ENCODE measurements at places on chromosomes 6 and 20. TPM values are rescaled to one million over a fixed set of nuclear protein-coding genes. Genes with fewer than 3 reads are reported as not detected.
A peak's percentile ranks its signal among the peaks of the same experiment; 100 is the strongest.

The FKBP1C gene
- total RNA-seq, result 2.7 TPM

The CENPB gene
- 65.9 TPM for total RNA-seq

The INSM1 gene
- total RNA-seq, result 3.6 TPM

The RAET1L gene
- not detected for total RNA-seq

The DEFB113 gene
- total RNA-seq, result not detected

The HCRTR2 gene
- 1.3 TPM for total RNA-seq

The CD83 gene
- total RNA-seq, result 17.8 TPM

The DYNLRB1 gene
- 279 TPM for total RNA-seq

The SIRPG gene
- not detected for total RNA-seq

DNA sequence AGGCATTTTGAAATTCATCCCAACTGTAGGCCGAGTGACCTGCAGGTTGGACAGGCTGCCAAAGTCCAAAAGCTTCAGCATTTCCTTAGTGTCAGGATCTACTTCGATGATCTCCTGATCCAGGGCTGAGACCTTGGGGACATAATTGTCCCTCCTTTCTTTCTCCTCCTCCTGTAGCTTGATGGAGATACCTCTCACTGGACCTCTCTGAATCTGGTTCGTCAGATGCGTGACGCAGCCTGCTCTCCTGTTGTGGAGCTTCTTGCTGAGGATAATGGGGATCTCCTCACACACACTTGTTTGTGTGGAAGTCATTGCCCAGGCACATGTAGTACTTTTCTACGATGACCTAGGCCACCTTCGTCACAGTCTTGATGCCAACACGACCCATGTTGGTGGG, 1.5 kb upstream of the MAS1L start:
- no peak for DNase-seq

DNA sequence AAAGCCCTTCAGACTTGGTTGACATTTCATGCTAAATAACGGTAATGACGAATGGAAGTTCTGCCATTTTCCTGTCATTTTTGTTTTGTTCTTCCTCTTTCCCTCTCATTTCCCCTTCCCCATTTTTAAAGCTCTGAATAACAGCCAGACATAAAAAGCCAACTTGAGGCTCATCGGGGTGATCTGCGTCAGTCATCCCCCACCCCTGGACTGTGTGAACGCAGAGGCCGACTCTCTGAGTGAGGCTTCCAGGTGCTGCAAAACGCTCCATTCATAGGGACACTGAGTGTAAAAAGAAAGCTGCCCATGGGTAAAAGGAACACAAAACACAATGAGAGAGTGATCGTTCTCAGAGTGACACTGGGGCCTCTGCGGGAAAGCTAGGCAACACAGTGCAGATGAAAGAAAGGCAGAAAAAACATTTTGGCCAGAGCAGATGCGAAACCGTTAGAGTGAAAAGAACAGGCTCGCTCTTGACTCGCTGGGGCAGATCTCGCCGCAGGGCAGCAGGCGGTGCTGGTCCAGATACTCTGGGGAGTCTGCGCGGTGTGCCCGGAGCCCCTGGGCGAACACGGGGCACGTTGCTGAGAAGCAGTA, 684.8 kb downstream of the QKI start:
- DNase-seq, result no peak

- no peak for DNase-seq
These were observed 591 bp upstream of the DCBLD1 start for GRCh38 chr6:117481926-117482239.

DNA sequence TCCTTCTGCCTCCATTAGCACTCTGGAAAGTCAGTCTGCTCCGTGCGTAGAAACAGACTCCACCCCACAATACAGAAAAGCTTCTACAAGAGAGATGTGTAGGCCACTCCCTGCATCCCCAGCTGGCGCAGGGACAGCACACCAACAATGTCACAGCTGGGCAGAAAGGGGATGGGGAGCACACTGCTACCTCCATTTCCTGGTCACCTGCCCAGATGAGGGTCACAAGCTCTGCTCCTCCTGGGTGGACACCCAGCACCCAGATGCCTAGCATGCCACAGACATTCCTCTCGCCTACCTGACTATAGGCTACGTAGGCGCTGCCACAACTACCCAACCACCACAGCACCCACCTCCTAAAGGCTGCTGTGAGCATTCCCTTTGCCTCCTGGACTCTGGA, 12.2 kb downstream of the BEND3 start:
- DNase-seq, result no peak

- no peak for DNase-seq
These were observed 3.8 kb upstream of the NCOA5 start for GRCh38 chr20:46093531-46093930.

- DNase-seq, result no peak
These were observed 117.7 kb upstream of the BACH2 start for GRCh38 chr6:90414352-90414751.

GRCh38 chr6:119446609-119447008, 97.0 kb upstream of the MAN1A1 start:
- no peak for DNase-seq

GRCh38 chr20:34634392-34634791, 42.5 kb downstream of the PIGU start:
- DNase-seq, result no peak

DNA sequence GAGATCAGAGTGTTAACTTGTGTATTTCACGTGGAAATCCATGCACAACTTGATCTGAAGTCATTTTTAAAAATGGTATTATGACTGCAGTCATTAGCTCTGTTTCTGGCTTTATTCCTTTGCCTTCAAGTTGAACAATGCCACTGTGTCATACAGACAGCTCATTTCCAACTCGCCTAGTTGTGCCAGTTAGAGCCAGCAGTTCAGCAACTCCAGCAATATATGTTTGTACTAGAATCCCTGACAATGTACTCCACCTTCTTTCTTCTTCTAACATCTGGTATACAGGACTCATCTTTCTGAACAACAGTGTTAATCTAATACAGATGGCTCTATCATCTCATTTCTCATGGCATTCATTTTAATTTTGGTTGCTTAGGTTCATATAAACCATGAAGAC, 418.3 kb upstream of the POU3F2 start:
- DNase-seq, result peak; percentile 5

- DNase-seq, result no peak
These were observed 16.4 kb downstream of the TRAM2 start for GRCh38 chr6:52560462-52560861.

GRCh38 chr20:59328071-59328470, 27.7 kb downstream of the EDN3 start:
- no peak for DNase-seq

- no peak for DNase-seq
These were observed 183.7 kb downstream of the MBOAT1 start for GRCh38 chr6:20028562-20028961.

- no peak for DNase-seq
These were observed 30.9 kb downstream of the TOX2 start for GRCh38 chr20:43945391-43946205.

GRCh38 chr6:11609324-11610071, 71.9 kb downstream of the TMEM170B start:
- DNase-seq, result no peak

DNA sequence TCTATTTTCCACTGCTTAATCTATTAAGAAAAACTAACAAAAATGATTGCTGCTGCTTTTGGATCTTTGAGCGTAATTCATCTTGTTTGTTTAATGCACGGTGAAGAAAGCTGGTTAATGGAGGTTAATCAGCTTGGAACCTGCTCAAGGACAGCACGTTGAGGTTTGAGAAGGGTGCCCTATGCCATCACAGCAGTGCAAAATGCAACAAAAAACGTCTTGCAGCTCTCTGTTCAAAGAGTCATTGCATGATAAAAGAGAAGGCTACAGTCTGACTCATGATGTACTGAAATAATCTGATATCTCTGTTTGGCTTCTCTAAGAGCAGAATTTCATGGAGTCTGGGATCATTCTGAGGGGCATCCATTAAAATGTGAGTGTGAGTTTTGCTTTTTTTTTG, 80.6 kb upstream of the PREP start:
- DNase-seq, result no peak

- DNase-seq, result peak; percentile 17
These were observed 66.9 kb downstream of the DLL1 start for GRCh38 chr6:170223718-170224693.

- DNase-seq, result no peak
These were observed 41.4 kb upstream of the TMEM181 start for GRCh38 chr6:158518191-158519127.

DNA sequence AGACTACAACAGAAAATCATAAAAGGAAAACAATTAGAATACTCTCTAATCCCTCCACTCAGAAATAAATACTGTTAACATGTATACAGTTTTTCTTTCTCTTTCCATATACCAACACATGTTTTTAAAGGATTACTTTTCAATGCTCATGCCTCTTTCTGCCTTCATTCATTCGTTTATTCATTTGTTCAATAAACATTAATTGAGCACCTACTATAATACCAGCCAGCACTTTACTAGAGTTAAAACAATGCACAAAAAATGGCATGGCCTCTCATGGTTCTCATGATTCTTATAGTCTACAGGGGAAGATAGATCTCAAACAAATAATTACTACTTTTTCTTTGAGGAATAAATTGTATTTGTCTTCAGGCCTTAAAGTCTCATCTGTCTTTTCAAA, 70.3 kb upstream of the RIPOR2 start:
- DNase-seq, result no peak

DNA sequence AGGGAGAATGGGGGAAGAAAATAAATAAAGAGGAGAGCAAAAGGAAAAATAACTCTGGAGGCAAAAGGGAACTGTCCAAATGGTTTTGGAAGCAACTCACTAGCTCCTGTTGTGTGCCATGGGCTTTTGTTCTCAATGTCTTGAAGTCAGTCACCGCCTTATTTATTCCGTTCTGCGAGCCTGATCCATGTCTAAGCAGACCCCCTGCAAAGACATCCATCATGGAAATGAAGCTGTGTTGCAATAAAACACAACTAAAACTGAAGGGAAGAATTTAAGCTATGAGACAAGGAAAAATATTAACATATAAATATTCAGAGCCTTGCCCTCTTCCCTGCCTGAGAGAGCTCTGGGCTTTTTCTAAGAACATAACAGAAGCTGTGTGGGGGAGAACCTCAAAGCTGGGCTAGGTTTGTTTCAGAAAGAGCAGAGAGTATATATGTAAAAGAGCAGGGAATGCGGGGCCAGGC, 373.2 kb upstream of the CNR1 start:
- DNase-seq, result no peak

GRCh38 chr6:47483853-47484546, 6.4 kb downstream of the CD2AP start:
- no peak for DNase-seq

Data from dorsolateral prefrontal cortex (tissue), 122 donors.